Lung (tissue), 17 donors: ENCODE measurements at places on chromosomes 1 and 21. TPM values are rescaled to one million over a fixed set of nuclear protein-coding genes. Genes with fewer than 3 reads are reported as not detected.

The DNM3 gene
- polyA plus RNA-seq: 3.8 TPM

The TNFRSF8 gene
- 5.3 TPM for polyA plus RNA-seq

The OR13G1 gene
- not detected for polyA plus RNA-seq

The CAPN8 gene
- polyA plus RNA-seq: 30.5 TPM

The DENND2C gene
- polyA plus RNA-seq: 1.00 TPM

The LCE1A gene
- not detected for polyA plus RNA-seq

The DIP2A gene
- polyA plus RNA-seq: 24.8 TPM

The SPATA17 gene
- 3.9 TPM for polyA plus RNA-seq

The S100A3 gene
- 8.0 TPM for polyA plus RNA-seq

The RNU1-3 gene
- polyA plus RNA-seq: not detected

The DTL gene
- polyA plus RNA-seq: 1.7 TPM

The SPRR2E gene
- polyA plus RNA-seq: 0.33 TPM

The PTPRU gene
- polyA plus RNA-seq: 22.9 TPM

The COL8A2 gene
- 3.8 TPM for polyA plus RNA-seq

The TMEM51 gene
- 17.8 TPM for polyA plus RNA-seq

The PLA2G5 gene
- polyA plus RNA-seq: 3.8 TPM

The HRNR gene
- polyA plus RNA-seq: 0.02 TPM

The USH2A gene
- not detected for polyA plus RNA-seq

The F13B gene
- not detected for polyA plus RNA-seq

The EFNA1 gene
- 149 TPM for polyA plus RNA-seq

The LCE2D gene
- polyA plus RNA-seq: not detected

The KRTAP19-3 gene
- not detected for polyA plus RNA-seq

The CR2 gene
- 0.06 TPM for polyA plus RNA-seq

The CD1B gene
- 0.02 TPM for polyA plus RNA-seq

The NCMAP gene
- polyA plus RNA-seq: 1.5 TPM
